ENCODE measurements at places on chromosomes 2 and 18. TPM values are rescaled to one million over a fixed set of nuclear protein-coding genes. Genes with fewer than 3 reads are reported as not detected.

The ATIC gene
- total RNA-seq = 29.4 TPM

The CYP26B1 gene
- not detected for total RNA-seq

The MAT2A gene
- 94.1 TPM for total RNA-seq

- peak; percentile 81 for DNase-seq
These were observed 81.7 kb downstream of the SDC1 start for GRCh38 chr2:20143263-20143662.

DNA sequence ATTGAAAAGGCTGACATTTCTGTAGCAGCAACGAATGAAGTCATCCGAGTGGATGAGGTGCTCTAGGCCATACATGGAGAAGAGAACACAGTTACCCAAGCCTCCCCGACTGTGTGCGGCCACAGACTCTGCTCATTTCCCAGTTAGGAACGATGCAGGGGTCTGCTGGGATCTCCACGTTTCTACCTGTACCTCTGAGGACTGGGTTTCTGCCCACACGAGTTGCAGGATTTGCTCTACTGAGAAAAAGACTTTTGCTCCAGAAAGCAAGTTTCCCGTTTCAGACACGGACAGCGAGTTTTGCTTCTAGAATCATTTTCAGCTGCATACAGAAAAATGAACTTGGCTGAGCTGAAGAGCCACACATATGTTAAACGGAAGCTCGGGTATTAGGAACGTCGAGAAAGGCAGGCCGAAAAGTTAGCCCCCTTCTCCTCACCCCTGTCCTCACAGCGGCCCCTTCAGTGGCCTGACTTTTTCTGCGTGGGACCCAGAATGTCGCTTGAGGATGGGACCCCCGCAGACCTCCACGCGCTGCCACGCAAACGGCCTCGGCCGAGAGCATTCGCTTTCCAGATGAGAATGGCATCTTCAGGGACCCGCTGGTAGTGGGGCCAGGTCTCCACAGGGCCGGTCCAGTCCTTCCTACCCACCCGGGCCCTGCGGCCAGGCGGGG lies 582 bp upstream of the RAB31 start:
- DNase-seq = peak; percentile 45

- DNase-seq = no peak
These were observed 14.5 kb downstream of the SDC1 start for GRCh38 chr2:20210462-20210861.

The CDH19 gene
- total RNA-seq = not detected

The KCTD1 gene
- total RNA-seq = 4.7 TPM

The RTP5 gene
- total RNA-seq = not detected

GRCh38 chr18:22424565-22424963 lies 6.8 kb upstream of the CTAGE1 start:
- DNase-seq = no peak

GRCh38 chr2:143128681-143129580 lies at the start of gene ARHGAP15:
Gene ARHGAP15 (plus strand): TSS chr2:143129419.
- DNase-seq = no peak

- no peak for DNase-seq
These were observed 1.7 kb upstream of the SCYGR2 start for GRCh38 chr2:227597036-227597435.

DNA sequence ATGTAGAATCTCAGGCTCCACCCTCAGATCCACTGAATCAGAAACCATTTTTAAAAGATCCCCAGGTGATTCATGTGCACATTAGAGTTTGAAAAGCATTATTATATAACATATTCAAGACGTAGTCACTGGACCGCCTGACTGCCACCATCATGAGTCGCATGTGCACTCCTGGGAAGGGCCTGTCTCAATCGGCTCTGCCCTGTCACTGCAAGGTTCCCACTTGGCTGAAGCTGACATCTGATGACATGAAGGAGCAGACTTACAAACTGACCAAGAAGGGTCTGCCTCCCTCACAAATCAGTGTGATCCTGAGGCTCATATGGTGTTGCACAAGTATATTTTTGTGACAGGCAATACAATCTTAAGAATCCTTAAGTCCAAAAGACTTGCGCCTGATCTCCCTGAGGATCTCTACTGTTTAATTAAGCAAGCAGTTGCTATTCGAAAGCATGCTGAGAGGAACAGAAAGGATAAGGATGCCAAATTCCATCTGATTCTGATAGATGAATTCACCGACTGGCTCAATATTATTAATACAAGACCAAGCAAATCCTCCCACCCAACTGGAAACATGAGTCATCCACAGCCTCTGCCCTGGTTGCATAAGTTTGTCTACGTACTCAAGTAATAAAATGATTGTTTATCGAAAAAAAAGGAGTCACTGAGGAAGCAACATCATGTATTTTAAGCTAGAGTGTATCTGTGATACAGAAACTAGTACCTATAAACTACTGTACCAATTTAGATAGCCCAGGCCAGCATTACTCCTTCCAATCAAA lies 26.2 kb downstream of the ATAD2B start:
- DNase-seq = peak; percentile 94

- DNase-seq = peak; percentile 28
These were observed 29.1 kb upstream of the SLC38A11 start for GRCh38 chr2:164984428-164984827.

DNA sequence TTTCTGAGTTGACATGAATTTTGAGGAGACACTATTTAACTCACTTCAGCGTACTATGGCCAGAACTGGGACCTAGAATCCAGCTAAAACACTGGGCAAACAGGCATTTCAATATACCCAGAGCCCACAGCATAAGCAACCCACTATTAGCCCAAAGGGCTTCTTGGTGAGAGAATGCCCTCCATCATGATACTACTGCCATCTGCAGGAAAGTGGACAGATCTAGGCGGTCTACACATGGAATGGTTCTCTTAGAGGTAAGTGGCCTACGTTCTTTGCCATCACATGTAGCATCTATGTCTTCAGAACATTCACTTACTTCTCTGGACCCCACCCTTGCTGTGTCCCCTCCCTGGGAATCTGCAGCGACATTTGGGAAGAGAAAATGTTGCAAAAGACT lies 181.3 kb upstream of the LINC00305 start:
- DNase-seq = no peak

DNA sequence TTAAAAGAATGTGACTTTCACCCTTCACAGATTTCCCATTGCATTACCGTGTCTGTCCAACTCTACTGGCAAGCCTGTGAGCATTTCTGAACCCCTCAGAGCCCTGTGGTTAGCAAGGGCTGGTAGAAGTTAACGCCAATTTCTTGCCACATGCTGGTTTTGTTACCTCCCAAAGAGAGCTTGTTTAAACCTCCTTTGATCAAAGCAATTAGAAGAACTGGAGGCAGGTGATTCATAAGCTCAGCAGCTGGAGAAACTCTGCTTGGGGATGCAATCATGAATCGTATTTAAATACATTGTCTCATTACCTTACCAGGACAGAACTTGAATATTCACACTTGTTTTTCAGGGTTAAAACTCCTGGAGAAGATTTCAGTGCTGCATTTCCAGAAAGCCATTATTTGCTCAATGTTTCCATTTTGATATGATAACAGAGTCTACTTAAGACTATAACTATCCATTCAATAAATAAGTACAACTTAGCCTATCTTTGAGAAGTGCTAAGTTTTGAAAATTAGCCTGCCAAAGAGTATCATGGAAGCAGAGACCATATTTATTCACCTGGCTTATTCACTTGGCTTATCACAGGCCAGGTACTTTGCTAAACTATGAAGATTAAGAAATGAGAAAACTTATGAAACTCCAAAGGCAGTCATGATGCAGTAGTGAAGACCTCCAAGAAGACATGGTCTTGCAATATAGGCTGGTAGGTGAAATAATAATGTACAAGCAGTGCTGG lies 292.8 kb downstream of the INSIG2 start:
- DNase-seq = no peak

The CRYGC gene
- total RNA-seq = not detected

DNA sequence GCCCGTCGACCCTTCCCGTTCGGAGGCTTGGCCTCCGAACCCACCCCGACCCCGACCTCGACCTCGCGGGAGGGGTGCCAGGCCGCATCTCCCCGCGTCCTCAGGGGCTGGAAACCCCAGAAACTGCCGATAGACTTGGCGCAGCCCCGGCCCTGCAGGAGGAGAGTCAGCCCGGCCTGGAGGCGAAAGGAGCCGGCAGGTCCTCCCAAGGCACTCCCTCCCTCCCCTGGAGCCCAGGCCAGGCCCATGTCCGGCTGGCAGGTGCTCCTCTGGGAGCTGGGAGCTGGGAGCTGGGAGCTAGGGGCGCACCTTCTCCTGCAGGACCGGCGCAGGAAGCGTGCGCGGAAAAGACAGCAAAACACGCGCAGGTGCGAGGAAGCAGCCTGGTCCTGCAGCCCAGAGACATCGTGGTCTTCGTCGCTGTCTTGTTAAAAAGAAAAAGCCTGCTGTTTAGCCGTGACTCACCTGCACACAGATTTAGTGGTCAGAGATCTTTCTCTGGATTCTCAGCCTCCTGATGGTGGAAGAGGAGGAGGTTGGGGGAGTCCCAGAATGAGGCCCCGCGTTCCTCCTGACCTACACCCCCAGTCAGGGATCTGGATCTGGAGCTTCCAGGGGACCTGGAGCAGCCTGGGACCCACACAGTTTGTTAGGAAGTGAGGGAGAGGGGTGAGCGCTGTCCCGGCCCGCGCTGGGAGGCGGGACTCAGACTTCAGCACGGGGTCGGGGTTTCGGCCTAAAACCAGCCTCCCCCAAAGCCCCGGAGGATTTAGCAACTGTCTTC lies 660 bp upstream of the MBP start:
- no peak for DNase-seq

The STARD6 gene
- total RNA-seq = 0.28 TPM

DNA sequence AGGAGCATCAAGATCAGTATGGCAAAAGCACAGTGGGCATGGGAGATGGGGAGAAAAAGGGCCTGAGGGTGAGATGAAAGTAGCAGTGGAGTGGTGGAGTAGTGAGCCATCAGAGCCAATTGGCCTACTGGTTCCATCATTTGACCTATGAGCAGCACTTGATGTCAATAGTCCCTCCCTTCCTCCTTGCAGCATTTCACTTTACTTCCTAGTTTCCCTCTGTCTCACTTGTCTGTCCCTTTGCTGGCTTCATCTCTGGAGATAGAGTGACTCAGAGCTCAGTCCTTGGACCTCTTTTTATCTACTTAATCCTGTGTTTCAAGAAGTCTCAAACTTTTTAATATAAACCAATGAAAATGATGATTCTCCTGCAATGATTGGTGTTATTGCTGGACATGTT lies 32.1 kb downstream of the FBXO48 start:
- no peak for DNase-seq

The GNLY gene
- not detected for total RNA-seq

GRCh38 chr2:180790891-180791290 lies 189.5 kb upstream of the UBE2E3 start:
- peak; percentile 38 for DNase-seq

GRCh38 chr2:128366713-128367511 lies 48.2 kb upstream of the HS6ST1 start:
- no peak for DNase-seq

DNA sequence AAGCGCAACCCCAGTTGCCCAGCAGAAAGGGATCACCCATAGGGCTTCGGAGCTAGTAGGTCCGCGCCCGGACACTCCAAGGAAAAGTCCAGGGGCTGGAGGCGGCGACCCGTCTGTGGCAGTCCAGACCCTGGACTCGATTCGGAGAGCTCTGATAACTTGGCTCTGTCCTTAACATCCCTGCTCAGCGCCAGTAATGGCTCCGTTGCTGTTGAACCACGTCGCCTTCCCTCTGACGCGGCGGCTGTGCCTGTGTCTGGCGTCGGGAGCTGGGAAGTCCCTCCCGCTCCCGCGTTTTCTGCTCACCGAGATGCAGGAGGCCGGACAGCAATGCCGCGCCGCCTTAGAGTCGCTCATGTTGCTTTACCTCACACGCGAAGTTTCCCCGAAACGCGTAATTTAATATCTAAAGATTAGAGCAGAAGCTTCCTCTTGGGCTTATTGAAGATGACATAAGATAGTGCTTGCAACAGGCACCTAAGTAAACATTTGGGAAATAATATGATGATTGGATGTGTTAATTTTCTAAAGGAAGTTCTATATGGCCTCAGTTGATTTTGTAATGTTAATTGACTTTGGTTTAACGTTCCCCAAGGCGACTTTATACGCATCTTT lies 1.3 kb upstream of the ZBTB14 start:
- DNase-seq = peak; percentile 85

The CLEC4F gene
- total RNA-seq = not detected

GRCh38 chr2:49288113-49288705 lies 133.9 kb upstream of the FSHR start:
- DNase-seq = no peak

The PXDN gene
- total RNA-seq = 153 TPM

DNA sequence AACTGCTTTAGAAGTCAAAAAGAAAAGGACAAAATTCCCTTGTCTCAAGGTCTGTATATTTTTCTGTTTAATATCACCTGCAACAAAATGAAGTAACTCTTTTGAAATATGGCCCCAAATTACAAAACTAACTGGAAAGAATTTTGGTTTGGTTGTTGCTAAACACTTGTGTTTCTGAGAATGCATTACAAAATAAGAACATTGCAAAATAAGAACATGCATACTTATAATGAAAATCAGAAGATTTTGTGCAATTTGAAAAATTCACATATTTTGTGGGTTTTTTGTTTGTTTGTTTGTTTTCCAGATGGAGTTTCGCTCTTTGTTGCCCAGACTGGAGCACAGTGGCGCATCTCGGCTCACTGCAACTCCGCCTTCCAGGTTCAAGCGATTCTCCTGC lies 21.8 kb downstream of the NDUFB3 start:
- DNase-seq = no peak

DNA sequence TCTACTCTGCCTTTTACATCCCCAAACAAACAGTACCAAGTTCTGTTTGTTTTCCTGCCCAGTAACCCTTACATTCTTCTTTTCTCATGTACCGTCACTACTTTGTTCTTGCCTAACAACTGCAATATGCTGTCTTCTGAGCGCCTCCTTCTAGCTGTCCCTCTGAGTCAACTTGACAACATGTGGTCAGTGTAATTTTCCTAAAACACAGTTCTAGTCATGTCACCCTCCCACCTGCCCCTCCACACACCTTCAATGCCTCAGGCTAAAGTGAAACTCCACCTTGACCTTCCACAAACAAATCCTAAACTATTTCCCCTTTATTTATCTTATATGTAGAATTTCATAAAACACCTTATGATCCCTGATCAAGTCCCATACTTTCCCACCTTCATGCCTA lies 124.6 kb upstream of the CD302 start:
- DNase-seq = no peak

The TDRD15 gene
- not detected for total RNA-seq

DNA sequence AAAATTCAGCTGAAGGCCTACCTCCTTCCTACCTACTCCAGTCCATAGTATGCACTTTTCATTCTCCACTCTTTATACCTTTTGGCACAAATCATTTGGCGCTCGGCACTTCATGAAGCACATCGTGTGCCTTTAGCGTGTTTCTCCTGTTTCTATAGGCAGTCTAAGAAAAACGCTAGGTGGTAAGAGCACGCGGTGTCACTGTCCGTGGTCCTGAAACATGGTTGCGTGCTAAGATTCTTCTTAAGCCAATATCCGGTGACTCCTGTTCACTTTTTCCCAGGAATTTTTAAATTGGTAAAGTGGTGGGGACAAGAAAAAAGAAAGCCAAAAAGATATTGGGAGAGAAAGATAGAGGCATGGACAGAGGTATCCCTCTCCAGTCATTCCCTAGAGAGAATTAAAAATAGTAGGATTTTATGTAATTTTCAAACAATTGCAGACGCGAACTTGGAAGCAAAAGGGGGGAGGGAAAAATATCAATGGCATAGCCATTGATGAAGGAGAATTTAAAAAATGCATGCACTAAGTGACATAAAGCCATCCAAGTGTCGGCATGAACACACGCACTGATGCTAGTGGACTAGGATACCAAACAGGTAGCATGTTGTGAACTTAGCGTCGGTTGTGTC lies 1.4 kb upstream of the CTNNA2 start:
- DNase-seq = peak; percentile 28

The MAPK4 gene
- not detected for total RNA-seq

The SGO2 gene
- total RNA-seq = 6.3 TPM

Measured in IMR-90 (cell line).